ENCODE measurements at places on chromosomes 3 and 15.

- no peak for DNase-seq
Observed at GRCh38 chr3:177733233-177733632, 536.0 kb upstream of the TBL1XR1 start.

- DNase-seq, result no peak
Observed at GRCh38 chr3:171566803-171567422, 106.7 kb upstream of the TNIK start.

GRCh38 chr3:42670051-42670576 is 15.2 kb upstream of the KLHL40 start:
- DNase-seq, result no peak

- no peak for DNase-seq
Observed at GRCh38 chr15:51243774-51244173, 94.6 kb downstream of the CYP19A1 start.

- DNase-seq, result no peak
Observed at GRCh38 chr3:110859993-110860392, 211.6 kb upstream of the NECTIN3 start.

- DNase-seq, result no peak
Observed at GRCh38 chr3:41370307-41370706, 171.0 kb downstream of the CTNNB1 start.
